ENCODE measurements at places on chromosomes 4 and X. TPM values are rescaled to one million over a fixed set of nuclear protein-coding genes. Genes with fewer than 3 reads are reported as not detected.

The NALF2 gene
- 0.57 TPM for polyA plus RNA-seq

The ARHGAP6 gene
- polyA plus RNA-seq = 14.3 TPM

The MTNR1A gene
- polyA plus RNA-seq = 2.1 TPM

DNA sequence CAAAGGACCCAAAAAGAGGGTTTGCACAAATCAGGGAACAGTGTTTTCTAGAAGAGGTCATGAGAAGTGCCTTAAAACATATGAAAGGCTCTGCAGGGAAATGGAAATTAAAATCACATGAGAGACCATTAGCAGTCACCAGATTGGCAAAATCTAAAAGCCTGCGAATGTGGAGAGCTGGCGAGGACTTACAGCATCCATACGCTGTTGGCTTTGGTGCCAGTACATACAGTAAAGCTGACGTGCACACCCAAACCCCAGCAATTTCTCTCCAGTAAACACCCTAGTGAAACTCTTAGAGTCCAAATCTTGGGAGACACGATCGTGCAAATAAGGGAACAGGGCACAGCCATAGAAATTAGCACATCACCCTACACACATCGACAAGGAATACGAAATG is 25.4 kb upstream of the PPP2R2C start:
- DNase-seq = no peak

DNA sequence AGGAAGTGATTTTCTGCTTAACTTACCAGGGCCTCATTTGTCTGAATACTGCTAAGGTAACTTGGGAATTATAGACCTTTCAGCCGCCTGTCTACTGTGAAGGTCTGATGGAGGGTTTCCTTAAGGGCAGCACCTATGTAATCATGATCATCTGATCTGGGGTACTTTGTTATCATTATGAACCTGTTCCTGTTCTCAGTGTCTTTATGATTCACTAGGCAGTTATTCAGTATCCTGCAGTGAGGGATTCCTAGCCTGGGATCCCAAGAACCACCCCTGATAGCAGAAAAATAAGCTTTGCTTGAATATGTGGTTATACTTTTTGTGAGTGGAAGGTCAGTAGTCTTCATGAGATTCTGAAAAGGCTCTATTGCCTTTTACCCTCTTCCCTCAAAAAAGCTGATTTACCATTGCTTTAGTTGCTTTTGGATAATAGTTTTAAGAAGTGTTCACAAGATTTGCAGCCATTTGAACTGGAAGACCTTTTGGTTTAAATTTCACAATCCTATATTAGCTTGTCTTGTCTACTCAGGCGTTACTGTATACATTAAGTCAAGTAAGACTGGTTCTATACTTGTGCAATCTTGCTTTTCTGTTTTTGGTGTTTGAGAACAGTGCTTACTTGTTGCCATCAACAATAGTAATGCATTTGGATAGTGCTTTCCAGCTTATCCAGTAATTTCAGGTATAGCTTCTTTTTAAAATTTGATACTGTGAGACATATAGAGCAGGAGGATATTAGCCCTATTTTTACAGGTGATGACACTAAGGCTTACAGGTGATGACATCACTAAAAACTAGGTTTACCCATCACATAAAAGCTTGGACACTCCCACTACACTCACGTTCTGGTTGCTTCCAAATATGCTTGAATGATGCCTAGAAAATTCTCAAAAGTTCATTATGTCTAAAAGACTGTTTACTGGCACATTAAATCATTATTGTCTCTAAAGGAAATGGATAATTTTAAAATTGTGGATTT is 60.0 kb downstream of the FHIP1A start:
- no peak for DNase-seq

DNA sequence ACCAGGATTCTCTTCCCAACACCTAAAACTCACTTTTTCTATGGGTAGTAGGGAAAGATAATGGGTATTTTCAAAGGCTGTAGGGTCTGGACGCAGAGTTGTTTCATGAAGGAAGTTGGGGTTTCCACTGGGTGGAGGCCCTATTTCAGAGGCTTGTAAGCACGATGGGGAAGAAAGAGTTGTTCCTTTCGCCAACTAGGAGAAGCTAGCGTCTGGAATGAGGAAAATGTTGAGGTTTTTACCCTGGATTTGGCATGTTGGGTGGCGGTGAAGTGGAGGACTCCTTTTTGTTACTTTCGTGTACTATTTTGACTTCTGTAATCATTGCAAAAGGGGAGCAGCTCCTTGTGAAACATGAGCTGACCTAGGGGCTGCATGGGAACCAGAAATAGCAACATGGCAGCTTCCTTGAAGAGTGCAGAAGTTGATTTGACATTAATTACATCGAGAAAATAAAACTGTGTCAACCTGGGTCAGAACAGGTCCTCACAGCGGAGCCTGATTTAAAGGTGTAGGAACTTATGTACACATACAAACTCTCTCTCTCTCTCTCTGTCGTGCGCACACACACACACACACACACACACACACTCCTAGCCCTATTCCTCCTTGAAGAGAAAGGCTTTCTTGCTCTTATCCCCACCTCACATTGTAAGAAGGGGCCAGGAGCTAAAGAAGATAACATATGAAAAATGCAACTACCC is 19.1 kb downstream of the VSIG4 start:
- no peak for DNase-seq

- no peak for DNase-seq
These were observed 11.2 kb upstream of the YIPF7 start for GRCh38 chr4:44662623-44663005.

DNA sequence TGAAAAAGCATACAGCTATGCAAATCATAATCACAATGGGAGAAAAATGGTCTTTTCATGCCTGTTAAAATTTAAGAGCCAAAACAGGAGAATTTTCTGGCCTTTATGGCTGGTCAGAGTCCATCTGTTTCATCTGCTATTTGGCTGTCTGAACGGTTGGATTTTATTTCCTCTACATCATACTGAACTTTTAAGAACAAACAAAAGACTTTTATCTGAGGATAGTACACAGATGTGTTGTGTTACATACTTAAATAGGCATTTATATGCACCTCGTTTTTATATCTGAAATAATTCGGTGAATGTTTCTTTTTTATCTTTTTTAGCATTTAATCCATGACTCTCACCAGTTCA is 18.0 kb upstream of the WWC2 start:
- no peak for DNase-seq

- DNase-seq = no peak
These were observed 19.7 kb upstream of the ABCG2 start for GRCh38 chr4:88177983-88178625.

DNA sequence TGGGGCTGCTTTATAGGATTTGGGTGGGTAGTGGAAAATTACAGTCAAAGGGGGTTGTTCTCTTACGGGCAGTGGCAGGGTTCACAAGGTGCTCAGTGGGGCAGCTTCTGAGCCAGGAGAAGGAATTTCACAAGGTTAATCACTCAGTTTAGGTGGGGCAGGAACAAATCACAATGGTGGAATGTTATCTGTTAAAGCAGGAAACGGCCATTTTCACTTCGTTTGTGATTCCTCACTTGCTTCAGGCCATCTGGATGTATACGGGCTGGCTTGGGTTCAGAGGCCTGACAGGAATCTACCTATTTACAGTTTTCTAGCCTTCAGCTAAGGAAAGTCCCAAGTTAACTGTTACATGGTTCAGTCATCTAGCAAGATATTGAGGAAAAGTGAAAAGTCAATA is 1003.5 kb downstream of the STPG2 start:
- no peak for DNase-seq

DNA sequence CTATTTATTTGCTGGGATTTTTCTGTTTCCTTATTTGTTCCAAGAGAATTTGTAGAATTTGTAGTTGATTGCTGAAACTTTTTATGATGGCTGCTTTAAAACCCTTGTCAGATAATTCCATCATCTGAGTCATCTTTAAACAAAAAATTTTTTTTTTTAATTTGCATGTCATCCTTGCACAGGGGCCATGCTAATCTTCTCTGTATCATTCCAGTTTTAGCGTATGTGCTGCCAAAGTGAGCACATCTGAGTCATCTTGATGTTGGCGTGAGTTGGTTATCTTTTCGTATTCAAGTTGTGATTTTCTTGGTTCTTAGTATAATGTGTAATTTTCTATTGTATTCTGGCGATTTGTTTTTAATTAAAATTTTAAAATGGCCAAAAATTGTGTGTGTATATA is 18.7 kb upstream of the ZNF157 start:
- no peak for DNase-seq
